A549 treated with GW870086 at 1 μM for 4 hours (cell line): ENCODE measurements at places on chromosomes 5 and 9. TPM values are rescaled to one million over a fixed set of nuclear protein-coding genes. Genes with fewer than 3 reads are reported as not detected.

The STC2 gene
- 37.0 to 50.7 TPM (median 39.2 TPM) in 5 replicates for total RNA-seq

The NEUROG1 gene
- not detected in 5 replicates for total RNA-seq

The SPATA31C1 gene
- total RNA-seq: not detected in 5 replicates

The SH3GL2 gene
- 0.06 to 0.23 TPM (median 0.08 TPM) in 3 of 5 replicates, not detected in the others for total RNA-seq

The PLPP7 gene
- total RNA-seq: 0.09 TPM in 1 of 5 replicates, not detected in the others

The ADAMTS12 gene
- total RNA-seq: 6.6 to 9.2 TPM (median 7.6 TPM) in 5 replicates

The EMB gene
- 4.7 to 7.1 TPM (median 5.7 TPM) in 5 replicates for total RNA-seq

The GARIN3 gene
- total RNA-seq: not detected in 5 replicates

The ZNF608 gene
- 1.1 to 1.5 TPM (median 1.3 TPM) in 5 replicates for total RNA-seq
